ENCODE measurements at places on chromosomes 5 and 9. TPM values are rescaled to one million over a fixed set of nuclear protein-coding genes. Genes with fewer than 3 reads are reported as not detected.

GRCh38 chr9:10003047-10003446 is 609.8 kb downstream of the PTPRD start:
- no peak for DNase-seq

DNA sequence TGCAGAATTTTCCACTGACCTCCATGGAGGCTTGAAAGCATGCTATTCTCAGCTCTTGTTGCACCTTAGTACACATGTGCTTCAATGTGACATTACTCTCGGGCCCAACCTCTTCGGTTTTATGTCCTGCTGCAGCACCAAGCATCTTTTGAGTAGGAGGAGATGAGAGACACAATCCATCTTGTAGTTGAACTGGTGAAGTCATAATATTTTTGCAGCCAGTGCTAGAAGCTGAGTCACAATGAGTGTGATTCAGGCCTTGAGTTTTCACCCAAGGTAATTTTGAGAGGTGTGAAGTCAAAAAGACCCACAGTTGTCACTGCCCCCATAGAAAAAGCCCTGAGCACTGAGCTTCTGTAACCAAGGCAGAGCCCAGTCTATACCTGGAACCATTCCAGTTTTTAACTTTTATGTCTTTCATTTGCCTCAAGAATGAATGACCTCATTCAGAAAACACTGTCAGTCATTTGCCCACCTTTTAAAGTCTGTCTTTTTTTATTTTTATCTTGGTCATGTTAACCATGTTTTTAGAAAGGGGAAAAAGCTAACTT is 117.7 kb downstream of the ZNF462 start:
- DNase-seq = no peak

The DOK3 gene
- 9.0 TPM for total RNA-seq

- DNase-seq = no peak
Measured at GRCh38 chr5:67215519-67216471, 19.2 kb upstream of the CD180 start.

DNA sequence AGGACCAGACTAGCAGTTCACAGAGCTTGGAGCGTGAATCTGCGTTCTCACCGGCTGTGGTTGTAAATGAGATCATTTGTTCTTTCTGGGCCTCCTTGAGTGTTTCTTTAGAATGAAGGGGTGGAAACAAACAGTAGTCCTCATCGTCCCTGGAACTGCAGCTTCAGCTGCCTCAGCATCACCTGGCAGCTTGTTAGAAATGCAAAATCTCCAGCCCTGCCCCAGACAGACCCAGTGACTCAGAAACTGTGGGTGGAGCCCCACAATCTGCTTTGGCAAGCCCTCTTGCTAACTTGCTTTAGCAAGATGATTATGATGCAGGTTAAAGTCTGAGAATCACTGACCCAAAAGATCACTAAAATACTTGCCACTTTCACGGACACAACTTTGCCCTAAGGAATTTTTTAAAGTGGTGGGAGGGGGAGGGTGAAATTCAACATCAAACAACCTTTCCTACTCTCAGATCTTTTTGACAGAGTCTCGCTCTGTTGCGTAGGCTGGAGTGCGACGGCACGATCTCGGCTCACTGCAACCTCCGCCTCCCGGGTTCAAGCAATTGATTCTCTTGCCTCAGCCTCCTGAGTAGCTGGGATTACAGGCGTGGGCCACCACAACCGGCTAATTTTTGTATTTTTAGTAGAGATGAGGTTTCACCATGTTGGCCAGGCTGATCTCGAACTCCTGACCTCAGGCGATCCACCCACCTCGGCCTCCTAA is 86.0 kb downstream of the BRINP1 start:
- peak; percentile 55 for DNase-seq

DNA sequence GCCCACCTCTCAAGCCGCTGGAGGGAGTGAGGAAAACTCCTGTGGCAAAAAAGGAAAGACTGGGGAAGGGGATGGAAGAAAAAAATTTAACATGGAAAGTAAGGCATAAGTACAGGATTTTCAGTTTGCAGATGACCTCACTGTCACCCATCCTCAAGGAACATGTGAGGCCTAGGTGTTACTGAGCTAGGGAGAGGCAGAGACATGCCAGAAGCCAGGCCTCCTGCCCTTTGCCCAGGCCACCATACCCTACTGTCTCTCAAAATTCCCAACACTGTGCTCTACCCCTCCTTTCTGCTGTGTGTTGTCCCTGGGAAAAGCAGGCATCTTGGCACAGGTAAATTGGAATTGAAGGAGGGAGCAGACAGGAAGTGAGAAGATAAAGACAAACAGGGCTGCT is 4.4 kb upstream of the MGAT1 start:
- DNase-seq = no peak

DNA sequence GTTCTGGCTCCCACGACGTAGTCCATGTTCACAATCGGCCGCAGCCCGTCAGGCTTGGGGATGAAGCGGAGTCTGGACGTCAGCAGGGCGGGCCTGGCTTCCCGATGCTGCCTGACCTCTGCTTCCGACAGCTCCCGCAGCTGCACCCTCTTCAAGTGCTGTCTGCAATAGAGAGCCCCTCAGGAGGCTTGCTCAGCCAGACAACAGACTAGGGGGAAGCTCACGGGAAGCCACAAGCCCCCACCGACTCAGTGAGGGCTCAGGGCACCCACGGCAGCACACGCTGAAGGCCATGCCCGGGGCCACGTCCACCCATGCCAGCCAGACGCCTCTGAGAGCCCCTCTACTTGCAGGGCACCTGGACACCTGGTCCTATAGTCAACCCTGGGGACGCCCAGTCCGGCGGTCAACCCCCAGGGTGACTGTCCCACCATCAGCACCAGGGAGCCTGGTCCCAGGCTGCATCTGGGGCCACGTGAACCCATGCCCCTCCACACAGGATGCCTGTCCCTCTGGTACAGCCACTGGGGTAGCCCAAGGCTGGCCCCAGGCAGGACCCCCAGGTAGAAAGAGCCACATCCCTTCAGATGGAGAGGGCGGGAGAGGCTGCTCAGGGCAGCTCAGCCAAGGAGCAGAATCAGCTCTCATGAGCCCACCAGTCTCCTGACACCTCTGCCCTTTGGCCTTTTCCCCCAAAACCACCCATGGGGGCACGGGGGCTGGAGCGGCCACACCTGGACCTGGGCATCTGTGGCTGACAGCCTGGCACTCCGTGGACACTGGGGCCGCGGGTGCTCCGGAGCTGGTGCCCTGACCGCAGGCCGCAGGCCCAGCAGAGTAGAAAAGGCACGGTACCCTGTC is 14.5 kb downstream of the TERT start:
- peak; percentile 6 for DNase-seq

DNA sequence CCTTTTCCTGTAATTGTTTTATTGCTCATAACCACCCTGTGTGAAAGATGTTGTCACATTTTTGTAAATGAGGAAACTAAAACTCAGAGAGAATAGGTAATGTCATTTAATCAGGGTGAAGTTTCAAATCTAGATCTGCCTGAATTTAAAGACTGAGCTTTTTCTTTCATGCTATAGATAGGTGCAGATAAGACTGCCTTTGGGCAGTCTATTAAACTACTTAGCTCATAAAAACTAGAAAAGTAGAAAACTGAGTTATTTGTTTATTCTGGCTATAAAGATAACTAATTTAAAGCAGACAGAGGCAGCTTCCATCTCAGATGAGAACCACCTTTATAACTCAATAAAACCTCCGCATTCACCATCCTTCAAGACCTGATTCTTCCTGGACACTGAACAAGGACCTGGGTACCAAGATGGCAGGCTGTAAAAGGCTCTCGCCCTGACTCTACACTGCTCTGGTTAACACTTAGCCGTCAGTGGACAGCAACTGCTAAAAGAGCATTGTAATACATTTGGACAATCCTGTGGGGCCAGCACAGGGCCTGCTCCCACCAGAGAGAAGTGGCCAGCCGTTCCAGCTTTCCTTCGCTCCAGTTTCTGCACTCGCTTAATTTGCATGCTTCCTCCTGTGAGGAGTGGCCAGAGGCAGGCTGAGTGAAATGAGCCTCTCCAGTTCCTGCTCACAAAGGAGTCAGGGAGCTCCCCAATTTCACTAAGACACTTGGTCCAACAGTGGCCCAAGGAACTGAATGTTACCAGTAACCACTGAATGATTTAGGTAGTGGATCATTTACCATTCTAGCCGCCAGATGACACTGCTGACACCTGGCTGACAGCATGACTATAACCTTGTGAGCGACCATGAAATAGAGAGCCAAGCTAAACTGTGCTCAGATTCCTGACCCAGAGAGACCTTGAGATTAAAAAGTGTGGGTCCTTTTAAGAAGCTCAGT is 566.4 kb downstream of the EFNA5 start:
- DNase-seq = peak; percentile 16

GRCh38 chr5:154428208-154428607 is 17.6 kb upstream of the SAP30L start:
- DNase-seq = no peak

GRCh38 chr5:162473041-162473714 is 405.6 kb downstream of the GABRG2 start:
- no peak for DNase-seq

The ARSK gene
- total RNA-seq = 12.8 TPM

DNA sequence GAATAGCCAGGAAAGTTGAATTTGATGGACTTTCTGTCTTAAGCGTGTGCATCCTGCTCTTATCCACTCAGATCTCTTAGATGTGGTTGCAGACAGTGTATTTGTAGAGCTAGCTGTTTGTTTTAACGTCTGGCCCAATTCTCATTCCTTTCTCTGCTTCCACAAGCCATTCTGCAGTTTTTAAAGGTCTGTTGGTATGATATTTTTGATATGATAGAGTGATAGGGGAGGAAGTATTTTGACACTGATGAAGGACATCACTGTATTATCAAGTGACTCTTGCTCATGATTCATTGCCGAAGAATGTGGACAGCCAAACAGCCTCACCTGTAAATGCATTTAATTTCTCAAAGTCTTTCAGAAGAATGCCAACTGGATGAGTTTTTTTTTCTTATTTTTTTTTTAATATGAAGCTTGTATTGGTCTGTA is 4.5 kb downstream of the TJP2 start:
- DNase-seq = no peak

The FOXD4L3 gene
- not detected for total RNA-seq

- DNase-seq = peak; percentile 50
Measured at GRCh38 chr9:122218935-122219855, 9.6 kb downstream of the LHX6 start.

Data from WTC11 (cell line).